ENCODE measurements at places on chromosomes 1 and 21.

DNA sequence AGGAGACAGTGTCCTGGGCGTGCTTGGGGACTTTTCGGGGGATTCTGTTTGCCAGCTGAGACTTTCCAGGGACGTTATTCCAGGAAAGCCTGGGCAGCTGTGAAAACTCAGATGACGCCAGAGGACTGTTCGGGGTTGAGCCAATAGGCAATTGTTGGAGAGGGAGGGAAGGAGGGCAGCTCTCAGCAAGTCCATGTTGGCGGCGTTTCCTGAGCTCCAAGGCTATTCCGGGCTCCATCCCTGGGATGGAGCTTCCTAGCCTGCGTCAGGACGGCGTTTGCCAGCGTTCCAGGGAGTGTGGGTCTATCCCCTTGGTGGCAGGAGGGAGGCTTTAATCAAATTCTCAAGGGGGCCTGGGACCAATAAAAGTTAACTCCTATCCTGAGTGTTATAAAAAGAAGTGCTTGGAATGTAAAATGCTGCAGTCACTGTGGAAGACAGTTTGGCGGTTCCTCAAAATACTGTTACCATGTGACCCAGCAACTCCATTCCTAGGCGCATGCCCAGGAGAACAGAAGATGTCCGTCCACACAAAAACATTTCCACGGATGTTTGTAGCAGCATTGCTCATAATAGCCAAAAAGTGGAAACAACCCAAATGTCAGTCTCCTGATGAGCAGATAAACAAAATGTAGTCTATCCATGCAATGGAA, 15.2 kb downstream of the SLC27A3 start:
- DNase-seq: no peak

- no peak for DNase-seq
These were observed 234.1 kb upstream of the VAMP3 start for GRCh38 chr1:7536891-7537591.

DNA sequence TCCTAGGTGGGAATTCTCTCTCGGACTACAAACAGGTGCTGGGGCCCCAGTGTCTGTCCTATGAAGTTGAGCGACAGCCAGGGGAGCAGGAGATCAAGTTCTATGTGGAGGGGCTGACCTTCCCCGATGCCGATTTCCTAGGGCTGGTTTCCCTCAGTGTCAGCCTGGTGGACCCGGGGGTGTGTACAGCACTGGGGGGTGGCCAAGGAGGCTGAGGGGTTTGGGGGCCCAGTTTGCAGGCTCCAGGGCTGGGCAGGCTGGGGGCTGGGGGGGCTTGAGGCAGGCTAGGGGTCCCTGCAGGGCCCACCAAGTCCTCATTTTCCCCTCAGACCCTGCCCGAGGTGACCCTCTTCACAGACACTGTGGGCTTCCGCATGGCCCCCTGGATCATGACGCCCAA, 20.3 kb upstream of the PADI3 start:
- no peak for DNase-seq

- DNase-seq: peak; percentile 94
These were observed 38.4 kb downstream of the SPEN start for GRCh38 chr1:15885701-15886610.

GRCh38 chr1:87167157-87167789, 161.4 kb upstream of the LMO4 start:
- no peak for DNase-seq

DNA sequence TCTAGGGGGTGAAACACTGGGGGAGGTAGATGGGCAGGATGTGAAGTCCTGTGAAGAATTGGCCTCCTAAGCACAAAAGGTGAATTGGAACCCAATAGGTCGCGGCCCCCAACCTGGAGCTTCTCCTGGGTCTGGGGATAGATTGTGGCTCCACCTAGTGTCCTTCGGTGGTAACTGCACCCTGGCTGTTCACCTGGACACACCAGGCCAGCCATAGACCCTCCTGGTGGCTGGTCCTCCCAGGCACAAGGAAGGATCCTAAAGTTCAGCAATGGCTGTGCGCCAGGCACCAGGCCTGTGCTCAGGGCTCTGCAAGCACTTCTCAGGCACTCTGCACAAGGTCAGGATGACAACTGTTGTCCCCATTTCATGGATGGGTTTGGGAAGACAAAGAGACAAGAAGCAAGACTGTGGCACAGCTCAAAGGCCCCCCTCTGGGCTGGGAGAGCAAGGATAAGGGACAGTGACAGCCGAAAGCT, 13.5 kb downstream of the ESPN start:
- peak; percentile 86 for DNase-seq

- peak; percentile 69 for DNase-seq
These were observed at the start of gene MMP23B for GRCh38 chr1:1631782-1632420. Gene MMP23B (plus strand): TSS chr1:1632173. CDS start chr1:1632219, 46 bp downstream.

DNA sequence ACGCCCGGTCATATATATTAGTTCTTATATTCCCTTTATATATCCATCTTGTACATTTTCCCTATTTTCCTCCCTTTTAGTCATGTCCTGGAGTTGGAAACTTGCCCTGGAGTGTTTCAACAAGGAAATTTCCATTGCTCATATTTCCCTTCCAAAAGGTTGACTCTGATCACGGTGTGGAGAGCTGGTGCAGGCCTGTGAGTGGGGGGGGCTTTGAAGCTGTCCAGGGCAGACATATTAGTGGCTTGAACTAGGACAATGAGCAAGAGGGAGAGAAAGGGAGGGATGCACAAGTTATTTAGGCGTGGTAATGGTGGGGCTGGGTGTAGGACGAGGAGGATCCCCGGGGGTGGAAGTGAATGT, 30.4 kb upstream of the TMEM61 start:
- DNase-seq: no peak

GRCh38 chr1:40306296-40306695, 10.8 kb downstream of the COL9A2 start:
- DNase-seq: no peak

DNA sequence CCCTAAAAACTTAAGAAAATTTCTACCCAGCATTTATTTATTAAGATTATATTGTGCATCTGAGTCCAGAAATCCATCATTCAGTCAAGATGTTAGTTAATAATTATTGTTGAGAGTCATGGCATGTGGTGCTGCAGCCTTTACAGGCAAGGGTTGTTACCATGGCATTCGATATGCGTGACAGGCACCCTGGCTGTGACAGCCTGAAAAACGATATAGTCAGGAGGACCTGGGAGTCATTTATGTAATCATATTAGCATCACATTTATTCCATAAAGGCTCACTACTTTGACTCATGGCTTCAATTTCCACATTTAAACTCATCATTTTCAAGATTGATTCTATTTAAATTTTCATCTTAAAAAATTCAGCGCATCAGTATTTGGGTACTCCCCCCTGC, 68.0 kb downstream of the CACHD1 start:
- no peak for DNase-seq

GRCh38 chr1:227869279-227869842, 53.9 kb downstream of the PRSS38 start:
- no peak for DNase-seq

DNA sequence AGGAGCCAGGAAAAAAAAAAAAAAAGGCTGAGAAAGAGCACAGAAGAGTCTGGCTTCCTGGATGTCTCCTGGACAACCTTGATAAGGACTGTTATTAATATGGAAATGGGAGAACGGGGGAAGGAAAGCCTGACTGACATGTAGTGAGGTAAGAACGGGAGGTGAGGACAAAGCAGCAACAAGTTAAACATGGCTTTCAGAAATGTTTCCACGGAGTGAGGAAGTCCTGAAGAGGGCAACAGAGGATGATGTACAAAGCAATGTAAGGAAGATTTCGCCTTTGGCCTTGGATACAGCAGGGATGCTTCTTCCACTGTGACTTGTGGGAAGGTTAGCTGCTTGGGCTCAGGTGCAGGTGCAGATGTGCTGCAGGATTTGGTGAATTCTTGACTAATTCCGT, 11.9 kb upstream of the NIBAN1 start:
- no peak for DNase-seq

DNA sequence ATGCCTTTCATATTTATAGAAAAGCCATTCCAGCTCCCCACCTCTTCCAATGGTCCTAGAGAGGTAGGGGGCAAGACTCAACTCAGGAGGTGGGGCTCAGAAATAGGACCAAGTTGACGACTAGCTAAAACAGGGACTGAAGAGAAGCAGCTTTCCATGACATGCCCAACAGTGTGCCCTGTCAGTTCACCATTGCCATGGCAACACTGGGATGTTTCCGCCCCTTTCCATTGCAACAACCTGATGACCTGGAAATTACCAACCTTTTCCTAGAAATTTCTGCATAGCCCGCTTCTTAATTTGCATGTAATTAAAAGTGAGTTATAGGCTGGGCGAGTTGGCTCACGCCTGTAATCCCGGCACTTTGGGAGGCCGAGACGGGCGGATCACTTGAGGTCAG, 22.4 kb upstream of the INTS3 start:
- no peak for DNase-seq

GRCh38 chr21:44522753-44523204, 17.2 kb downstream of the KRTAP10-1 start:
- DNase-seq: no peak

DNA sequence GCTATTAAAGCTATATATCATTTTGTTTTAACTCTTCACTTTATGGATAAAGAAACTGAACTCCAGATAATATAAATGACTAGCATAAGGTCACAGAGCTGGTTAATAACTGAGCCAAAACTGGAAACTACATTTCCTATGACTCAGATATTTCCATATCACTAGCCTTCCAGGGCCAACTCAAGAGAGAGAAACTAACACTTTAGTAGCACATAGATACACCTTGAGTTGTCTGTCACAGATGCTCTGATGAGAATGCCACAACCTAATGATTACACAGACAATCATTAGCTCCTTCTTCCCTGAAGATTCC, 40.7 kb downstream of the NME7 start:
- no peak for DNase-seq

DNA sequence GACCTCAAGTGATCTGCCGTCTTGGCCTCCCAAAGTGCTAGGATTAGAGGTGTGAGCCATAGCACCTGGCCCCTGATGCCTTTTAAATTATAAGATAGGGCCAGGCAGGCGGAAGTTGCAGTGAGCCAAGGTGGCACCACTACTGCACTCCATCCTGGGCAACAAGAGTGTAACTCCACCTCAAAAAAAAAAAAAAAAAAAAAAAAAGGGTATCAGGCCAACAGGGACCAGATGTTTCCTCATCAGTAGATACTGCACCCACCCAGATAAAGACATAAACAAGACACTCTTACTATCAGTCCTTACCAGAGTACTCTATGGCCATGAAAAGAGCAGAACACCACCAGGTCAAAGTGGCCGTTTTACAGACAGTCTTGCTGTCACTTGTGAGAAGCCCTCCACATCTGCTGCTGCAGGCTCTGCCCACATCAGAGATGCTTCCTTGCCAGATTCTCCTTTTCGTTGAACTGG, 3.3 kb downstream of the C21orf58 start:
- no peak for DNase-seq

GRCh38 chr1:98975810-98976209, 28.9 kb downstream of the PLPPR5 start:
- no peak for DNase-seq

- DNase-seq: no peak
These were observed 13.5 kb downstream of the DNAJC16 start for GRCh38 chr1:15540186-15540585.

DNA sequence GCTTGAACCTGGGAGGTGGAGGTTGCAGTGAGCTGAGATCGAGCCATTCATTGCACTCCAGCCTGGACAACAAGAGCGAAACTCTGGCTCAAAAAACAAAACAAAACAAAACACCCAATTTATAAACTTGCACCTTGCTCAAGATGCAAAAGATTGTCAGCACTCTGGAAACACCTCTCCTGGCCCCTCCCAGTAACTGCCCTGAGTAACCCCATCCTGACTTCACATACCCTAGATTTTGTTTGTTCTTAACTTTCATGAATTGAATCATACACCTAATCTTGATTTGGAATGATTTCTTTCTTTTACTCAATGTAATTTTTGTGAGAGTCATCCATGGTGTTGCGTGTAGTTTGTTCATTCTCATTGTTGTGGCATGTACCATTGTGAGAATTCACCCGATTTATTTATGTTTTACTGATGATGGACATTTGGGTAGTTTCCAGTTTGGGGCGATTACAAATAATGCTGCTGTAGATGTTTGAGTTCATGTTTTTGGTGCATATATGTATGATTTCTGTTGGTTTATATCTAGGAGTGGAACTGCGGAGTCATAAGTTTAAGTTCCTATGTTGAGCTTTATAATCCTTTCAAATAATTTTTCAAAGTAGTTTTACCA, 10.4 kb downstream of the NECAP2 start:
- DNase-seq: no peak

DNA sequence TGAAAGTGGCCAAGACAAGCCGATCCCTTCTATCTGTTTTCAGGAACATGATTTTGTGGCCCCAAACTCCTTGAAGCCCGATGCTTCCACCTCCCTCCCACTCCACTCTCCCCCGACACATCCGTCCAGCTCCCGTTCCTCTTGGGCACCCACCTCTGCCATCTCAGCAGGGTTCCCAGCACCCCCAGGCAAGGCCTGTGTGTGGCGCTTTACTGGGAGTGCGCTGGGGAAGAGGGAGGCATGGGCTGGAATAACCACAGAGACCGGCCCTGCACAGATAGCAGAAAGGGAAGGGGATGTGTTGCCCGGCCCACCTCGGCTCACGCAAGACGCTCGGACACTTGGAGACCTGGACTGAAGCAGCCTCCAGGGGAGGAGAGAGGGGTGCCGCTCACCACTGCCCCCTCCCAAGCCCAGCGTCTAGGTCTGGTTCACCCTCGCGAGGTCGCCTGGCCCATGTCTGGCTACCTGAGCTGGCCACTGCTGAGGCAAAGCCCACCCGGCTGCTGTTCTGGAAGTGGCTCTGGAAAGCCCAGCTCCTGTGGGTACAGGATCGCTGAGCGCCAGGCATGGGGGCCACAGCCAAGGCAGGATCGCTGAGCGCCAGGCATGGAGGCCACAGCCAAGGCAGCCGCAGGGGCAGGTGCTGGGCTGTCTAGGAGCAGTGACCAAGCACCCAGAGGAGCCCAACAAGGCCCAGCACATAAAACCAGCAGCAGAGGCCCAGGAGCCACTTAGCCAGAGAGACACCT, 23.8 kb upstream of the COL18A1 start:
- DNase-seq: no peak

- no peak for DNase-seq
These were observed 388.4 kb downstream of the DISC1 start for GRCh38 chr1:232014941-232015340.

- DNase-seq: no peak
These were observed 35.8 kb upstream of the HIVEP3 start for GRCh38 chr1:41954533-41954944.

GRCh38 chr1:90716552-90717355, at the start of gene BARHL2:
Gene BARHL2 (minus strand): TSS chr1:90717302. CDS start chr1:90717195, 107 bp downstream.
- DNase-seq: peak; percentile 69

All from ecto neural progenitor cell (in vitro differentiated cells).